ENCODE measurements at places on chromosomes 12 and 14. TPM values are rescaled to one million over a fixed set of nuclear protein-coding genes. Genes with fewer than 3 reads are reported as not detected.

RNASE4 gene
- total RNA-seq = 39.5 TPM

CLEC4D gene
- total RNA-seq = 0.32 TPM

ERBB3 gene
- 34.4 TPM for total RNA-seq

KICS2 gene
- 5.7 TPM for total RNA-seq

TPH2 gene
- not detected for total RNA-seq

SNRNP35 gene
- total RNA-seq = 13.0 TPM

NR4A1 gene
- 18.3 TPM for total RNA-seq

GPR33 gene
- not detected for total RNA-seq

PLEKHD1 gene
- 0.11 TPM for total RNA-seq
